Stimulated activated CD4-positive, alpha-beta T cell treated with anti-CD3 and anti-CD28 coated beads, Interleukin-1b, Interleukin-23, amount 100 ng/mL, for 1 hour (primary cell): ENCODE measurements at places on chromosomes 3 and 15.
A peak's percentile ranks its signal among the peaks of the same experiment; 100 is the strongest.

DNA sequence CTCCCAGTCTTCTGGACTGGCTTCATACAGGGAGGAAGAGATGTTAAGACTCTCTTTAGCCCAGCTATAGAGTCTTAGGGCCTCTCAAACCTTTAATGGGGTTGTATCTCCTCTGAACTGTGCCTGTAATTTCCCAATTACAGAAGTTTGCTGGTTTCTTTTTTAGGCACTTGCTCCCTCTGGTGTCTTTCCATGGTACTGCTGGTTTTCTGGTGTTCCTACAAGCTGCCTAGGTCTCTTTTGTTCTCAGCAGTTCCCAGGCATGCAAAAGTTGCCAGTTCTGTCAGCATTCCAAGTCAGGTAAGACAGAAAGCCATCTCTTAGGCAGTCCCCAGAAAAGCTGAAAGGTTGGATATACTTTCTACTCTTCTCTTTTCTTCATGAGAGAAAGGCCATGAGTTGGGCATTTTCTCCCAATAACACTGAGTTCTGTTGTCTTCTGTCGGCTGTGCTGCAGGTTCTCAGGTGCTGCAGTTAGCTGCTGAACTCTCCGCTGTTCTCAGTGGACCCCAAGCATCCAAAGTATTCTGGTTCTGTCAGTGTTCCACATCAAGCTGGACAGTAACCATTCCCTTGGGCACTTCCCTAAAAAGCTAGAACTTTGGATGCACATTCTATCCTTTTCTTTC lies 54.4 kb upstream of the EHHADH start:
- DNase-seq = peak; percentile 27

GRCh38 chr15:58066042-58066867 lies 744 bp upstream of the ALDH1A2 start:
- DNase-seq = no peak

DNA sequence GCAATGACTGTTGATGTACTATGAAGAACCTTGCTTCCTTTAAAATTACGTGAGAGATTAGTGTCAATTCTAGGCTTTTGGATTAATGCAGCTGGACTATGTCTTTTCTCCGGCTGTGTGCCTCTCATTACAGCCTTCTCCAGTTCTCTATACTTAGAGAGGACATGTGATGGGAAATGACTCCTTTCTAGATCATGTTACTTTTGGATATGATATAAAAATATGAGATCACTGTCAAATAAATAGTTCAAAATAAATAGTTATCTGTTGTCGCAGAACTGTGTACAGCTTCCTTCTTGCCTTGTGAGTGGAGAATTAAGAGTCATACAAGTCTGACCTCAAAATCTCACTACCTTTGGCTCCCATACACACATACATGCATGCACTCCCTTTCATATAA lies 592.4 kb downstream of the DIPK2A start:
- no peak for DNase-seq

GRCh38 chr15:90305932-90306331 lies 40.5 kb downstream of the NGRN start:
- DNase-seq = no peak

- DNase-seq = no peak
Observed at GRCh38 chr3:98739266-98739665, 23.9 kb upstream of the ST3GAL6 start.

DNA sequence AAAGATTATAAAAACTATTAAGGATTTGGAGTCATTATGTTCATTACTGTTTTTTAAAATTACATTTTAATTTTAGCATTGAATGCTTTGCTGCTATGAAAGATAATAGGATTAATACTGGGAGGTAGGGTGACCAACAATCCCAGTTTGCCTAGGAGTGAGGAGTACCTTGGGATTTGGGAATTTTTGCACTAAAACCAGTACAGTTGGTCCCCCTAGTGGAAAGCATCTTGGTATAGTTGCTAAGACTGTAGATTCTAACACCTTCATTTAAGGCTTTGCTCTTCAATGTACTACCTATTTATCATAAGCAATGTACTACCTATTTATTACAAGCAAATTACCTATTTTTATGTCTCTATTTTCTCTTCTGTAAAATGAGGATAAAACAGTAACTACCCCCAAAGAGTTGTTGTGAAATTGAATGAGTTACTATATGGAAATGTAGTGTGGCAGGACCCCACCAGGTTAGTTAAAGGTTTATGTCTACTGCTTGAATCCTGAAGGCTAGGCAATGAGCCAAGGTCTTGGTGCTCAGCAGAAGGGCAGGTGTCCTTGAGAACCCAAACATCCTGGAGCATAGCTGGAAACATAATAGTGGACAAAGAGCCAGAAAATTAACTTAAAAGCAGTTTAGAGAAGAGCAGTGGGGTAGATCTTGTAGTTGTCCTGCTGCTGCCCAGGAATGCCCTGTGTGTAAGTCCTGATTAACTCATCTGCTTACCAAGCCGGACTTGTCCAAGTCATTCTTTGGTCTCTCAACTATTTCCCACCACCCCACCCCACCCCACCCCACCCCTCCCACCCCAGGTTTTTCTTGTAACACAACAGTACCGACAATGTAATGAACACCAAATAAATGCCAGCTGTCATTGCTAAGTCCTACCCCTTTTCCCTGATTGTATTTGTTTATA lies 49.2 kb upstream of the NMD3 start:
- DNase-seq = no peak

DNA sequence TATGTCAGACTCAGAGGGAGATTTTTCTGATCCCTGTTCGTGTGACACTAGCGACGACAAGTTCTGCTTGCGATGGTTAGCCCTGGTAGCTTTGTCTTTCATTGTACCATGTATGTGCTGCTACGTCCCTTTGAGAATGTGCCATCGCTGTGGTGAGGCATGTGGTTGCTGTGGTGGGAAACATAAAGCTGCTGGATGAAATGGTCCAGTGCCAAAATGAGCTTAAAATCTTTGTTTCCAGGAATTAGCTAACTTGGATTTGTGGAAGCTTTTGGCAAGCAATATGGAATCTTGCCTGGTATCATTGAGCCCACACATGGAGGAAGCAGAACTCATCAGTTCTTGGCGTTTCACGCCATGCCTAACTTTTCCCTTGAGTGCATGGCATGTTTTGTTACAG lies 98.8 kb downstream of the SPRED1 start:
- DNase-seq = no peak

DNA sequence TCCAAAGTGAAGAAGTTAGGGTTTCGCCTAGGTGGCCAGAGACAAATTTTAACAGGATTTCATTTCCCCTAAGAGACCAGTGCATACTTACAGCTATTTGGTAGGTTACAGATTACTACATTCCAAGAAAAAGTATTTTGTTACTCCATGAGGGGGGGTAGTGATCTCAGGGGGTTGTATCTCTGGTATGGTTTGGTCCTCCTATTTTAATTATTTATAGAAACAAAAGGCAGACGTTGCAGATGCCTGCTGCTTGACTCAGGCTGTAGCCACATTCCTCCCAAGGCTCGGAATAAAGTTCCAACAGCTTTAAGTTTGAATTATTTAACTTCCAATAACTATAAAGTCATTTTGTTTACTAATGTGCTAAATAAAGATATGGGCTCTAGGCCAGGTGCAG lies 1.3 kb upstream of the TRIM59 start:
- DNase-seq = no peak

DNA sequence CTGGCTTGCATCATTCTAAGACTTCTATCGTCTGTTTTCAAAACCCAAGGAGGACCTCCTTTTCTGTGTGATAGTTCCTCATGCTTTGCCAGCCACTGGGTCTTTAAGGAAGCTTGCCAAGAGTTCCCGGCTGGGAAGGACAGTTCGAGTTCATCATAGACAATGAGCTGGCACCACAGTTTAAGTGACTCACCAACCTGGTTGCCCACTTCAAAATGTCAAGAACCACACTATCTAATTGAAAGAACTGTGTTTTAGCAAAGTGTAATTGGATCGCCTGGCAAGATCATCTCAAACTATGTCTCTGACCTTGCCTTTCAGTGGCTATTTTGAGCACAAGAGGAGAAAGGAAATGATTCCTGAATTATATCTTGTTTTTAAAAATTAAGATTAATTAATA lies 27.9 kb downstream of the SOX2 start:
- no peak for DNase-seq

DNA sequence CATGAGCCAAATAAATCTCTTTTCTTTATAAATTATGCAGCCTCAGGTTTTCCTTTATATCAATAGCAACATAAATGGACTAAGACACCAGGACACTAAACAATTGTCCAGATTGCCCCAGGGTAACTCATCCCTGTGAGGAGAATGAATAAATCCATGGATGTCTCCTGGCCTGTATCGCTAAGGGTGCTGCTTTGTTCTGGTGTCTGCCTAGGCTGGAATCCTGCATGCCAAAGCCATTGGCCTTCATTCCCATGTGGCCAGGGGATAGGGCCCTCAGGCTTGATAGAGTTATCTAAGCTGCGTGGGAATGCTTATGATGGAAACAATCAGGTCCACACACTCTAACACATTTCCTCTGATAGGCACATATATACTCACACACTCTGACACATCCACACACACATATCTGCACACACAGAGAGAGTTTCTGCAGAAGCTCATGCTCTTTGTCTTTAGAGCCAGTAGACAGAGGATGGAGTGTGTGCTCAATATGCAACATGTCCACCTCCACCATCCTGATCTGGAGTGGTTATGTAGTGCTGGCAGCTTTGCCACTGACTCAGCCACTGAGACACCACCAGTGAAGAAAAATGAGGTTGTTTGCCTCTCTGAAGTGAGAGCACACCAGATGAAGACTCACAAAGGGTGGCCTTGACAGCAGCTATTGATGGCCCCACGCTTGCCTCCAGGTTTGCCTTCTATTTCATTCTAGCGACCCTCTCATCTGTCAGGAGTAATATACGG lies 24.0 kb upstream of the DGKG start:
- DNase-seq = no peak

GRCh38 chr15:89860431-89860830 lies 33.4 kb downstream of the AP3S2 start:
- DNase-seq = no peak

DNA sequence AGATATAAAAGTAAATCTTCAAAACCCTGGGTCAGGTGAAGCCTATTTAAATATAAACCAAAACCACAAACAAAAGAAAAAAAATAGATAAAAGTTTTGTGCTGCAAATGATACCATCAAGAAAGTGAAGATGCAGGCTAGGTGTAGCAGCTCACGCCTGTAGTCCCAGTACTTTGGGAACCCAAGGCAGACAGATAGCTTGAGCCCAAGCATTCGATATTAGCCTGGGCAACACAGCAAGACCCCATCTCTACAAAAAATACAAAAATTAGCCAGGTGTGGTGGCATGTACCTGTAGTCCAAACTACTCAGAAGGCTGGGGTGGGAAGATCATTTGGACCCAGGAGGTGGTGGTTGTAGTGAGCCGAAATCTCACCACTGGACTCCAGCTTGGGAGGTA lies 164.8 kb downstream of the MAGI1 start:
- no peak for DNase-seq

GRCh38 chr15:35136321-35137189 lies 51.5 kb upstream of the NANOGP8 start:
- DNase-seq = no peak

DNA sequence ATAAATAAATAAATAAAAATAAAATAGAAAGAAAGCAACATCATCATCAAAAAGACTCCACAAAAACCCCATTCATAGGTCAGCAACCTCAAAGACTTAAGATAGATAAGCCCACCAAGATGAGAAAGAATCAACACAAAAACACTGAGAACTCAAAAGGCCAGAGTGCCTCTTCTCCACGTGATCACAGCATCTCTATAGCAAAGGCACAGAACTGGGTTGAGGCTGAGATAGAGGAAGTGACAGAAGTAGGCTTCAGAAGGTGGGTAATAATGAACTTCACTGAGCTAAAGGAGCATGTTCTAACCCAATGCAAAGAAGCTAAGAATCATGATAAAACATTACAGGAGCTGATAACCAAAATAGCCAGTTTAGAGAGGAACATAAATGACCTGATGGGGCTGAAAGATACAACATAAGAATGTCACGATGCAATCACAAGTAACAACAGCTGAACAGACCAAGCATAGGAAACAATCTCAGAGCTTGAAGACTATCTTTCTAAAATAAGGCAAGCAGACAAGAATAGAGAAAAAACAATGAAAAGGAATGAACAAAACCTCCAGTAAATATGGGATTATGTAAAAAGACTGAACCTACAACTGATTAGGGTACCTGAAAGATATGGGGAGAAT lies 26.4 kb downstream of the GNB5 start:
- no peak for DNase-seq

DNA sequence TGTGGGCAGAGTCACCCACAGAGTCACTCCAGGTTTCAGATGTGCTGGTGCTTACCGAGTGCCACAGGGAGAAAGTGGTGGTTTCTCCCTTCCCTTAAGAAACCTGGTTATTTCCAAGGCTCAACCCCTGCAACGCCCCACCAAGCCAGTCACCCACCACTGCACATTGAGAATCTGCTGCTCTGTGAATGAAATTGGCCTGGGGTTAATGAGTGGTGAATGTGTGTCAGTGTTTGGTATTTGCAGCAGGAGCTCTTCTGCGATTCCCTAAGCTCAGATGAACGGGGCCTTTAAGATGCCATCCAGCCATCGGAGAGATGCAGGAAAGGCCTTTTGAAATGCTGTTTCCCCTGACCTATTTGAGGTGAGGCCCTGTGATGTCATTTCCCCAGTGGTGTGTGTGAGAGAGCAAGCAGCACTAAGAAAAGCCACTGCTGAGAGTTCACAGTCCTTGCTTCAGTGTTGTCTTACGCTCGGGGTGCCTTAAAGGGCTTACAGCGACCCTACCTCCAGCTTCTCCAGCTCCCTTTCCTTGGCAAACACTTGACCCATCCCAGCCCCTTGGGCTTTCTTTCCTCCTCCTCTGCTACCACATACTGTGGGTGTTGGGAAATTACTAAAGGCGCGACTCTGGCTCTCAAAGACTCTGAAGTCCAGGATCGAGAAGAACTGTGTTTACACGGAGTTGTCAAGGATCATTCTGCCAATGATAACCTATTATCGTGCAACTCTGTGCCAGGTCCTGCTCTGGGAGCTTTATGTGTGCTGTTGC lies 68.9 kb downstream of the SMAD3 start:
- DNase-seq = no peak

GRCh38 chr15:73001840-73002239 lies 50.4 kb upstream of the NEO1 start:
- no peak for DNase-seq

DNA sequence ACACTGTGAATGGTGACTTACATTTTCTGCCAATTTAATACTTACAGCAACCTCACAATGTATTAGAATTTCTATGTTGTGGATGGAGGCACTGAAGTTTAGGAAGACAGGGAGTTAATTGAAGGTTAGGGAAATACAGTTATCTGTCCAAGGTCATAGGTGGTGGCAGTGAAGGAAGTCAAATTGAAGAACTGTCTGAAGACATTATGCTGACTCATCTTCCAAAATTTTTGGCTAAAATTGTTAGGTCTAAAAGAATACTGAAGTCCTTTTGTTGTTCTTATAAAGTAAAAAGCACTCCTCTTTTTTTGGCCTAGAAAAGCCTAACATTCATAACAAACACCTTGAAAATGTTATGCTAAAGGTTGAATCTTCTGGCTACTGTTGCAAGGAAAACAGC lies 27.7 kb downstream of the EMC4 start:
- DNase-seq = no peak
